Upper lobe of right lung (tissue), 1 donor: ENCODE measurements at places on chromosomes 5 and 9.

GRCh38 chr9:115525111-115526058 is 407.4 kb upstream of the TNC start:
- no peak for DNase-seq

DNA sequence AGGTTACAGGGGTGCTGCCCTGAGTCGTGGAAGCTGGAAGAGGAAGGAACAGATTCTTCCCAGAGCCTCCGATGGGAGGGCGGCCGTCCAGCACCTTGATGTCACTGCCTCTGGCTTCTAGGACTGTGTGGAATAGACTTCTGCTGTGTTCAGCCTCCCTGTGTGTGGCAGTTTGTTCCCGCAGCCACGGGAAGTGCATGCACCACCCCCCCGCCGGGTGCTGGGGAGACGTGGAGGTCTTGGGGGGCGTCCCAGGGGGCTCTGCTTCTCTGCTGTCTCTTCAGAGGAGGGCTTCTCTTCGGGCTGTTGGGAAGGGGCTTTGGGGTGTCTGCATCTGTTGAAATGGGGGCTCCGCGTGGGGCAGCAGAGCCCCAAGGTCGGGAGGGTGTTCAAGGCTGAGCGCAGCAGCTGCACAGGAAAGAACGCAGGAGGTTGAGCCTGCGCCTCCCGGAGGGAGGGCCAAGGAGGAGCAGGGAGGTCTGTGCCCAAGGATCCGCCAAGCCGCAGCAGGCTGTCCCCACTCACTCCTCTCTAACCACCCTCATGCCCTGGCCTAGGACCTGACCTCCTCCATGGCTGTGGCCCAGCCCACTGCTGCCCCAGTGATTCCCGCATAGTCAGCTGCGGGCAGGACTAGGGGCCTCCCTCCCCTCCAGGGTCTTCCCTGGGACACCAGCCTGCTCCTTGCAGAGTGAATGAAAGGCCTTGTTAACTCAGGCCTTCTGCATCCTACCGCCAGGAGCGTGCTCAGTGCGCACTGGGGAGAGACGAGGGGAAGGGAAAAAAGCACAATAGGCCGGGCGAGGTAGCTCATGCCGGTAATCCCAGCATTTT is 45.0 kb downstream of the ROPN1L start:
- no peak for DNase-seq

DNA sequence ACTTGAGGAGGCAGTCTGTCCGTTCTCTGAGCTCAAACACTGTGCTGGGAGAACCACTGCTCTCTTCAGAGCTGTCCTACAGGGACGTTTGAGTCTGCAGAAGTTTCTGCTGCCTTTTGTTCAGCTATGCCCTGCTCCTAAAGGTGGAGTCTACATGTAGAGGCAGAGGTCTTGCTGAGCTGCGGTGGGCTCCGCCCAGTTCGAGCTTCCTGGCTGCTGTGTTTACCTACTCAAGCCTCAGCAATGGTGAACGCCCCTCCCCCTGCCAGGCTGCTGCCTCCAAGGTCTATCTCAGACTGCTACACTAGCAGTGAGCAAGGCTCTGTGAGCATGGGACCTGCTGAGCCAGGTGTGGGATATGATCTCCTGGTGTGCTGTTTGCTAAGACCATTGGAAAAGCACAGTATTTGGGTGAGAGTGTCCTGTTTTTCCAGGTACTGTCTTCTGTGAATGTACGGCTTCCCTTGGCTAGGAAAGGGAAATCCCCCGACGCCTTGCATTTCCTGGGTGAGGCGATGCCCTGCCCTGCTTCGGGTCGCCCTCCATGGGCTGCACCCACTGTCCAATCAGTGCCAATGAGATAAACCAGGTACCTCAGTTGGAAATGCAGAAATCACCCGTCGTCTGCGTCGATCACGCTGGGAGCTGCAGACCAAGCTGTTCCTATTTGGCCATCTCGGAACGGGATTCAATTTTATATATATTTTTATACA is 58.5 kb downstream of the CNTRL start:
- DNase-seq, result peak; percentile 79

- no peak for DNase-seq
Measured at GRCh38 chr5:136629125-136629792, 263.9 kb upstream of the TRPC7 start.

GRCh38 chr5:154646745-154647113 is 108.4 kb upstream of the LARP1 start:
- DNase-seq, result peak; percentile 64

- DNase-seq, result no peak
Measured at GRCh38 chr5:23368393-23368792, 139.0 kb upstream of the PRDM9 start.

- DNase-seq, result no peak
Measured at GRCh38 chr5:38878391-38879077, 32.7 kb downstream of the OSMR start.

- no peak for DNase-seq
Measured at GRCh38 chr5:11398728-11399127, 505.5 kb downstream of the CTNND2 start.

GRCh38 chr5:179319741-179320281 is 25.4 kb downstream of the ADAMTS2 start:
- DNase-seq, result peak; percentile 51

DNA sequence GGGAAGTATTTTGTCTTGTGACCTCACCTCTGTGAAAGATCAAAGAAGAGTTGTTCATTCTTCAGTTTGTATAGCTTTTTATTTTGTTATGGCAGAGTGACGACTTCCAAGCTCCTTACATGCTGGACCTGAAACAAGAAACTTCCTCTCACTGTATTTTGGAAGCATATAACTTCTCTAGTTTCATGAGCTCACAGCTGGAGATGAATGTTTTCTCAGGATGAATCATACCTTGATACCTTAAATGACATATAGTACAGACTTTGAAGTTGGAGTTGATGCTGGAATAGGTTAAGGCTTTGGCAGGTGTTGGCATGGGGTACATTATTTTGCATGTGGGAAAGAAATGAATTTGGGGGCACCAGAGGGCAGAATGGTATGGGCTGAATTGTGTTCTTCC is 112.5 kb downstream of the SLC25A46 start:
- no peak for DNase-seq

DNA sequence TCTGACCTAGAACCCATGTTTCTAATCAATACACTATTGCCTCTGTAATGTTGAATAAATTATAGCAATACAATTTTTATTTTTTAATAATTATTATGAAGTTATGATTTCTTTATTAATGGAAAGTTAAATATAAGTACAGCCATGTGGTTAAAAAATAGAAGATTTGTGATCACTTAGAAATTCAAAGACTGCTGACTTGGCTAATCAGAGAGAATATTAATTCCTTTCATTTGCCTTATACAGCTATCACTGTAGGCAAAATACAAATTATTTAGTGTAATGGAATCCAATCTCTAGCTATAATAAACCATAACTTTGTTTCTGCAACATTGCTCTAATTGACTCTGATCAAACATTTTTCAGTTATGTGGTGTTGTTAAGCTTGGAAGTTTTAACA is 255.0 kb upstream of the TAS2R1 start:
- DNase-seq, result no peak

GRCh38 chr9:136264031-136264430 is 18.4 kb upstream of the QSOX2 start:
- DNase-seq, result no peak

DNA sequence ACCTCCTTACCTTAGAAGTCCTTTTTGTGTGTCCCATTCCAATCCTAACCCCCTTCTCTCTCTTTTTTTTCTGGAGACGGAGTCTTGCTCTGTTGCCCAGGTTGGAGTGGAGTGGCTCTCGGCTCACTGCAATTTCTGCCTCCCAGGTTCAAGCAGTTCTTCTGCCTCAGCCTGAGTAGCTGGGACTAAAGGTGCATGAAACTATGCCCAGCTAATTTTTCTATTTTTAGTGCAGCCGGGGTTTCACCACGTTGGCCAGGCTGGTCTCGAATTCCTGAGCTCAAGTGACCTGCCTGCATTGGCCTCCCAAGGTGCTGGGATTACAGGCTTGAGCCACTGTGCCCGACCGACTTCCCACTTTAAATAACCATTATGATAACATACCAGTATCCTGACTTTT is 17.5 kb downstream of the TMEM38B start:
- no peak for DNase-seq

- DNase-seq, result no peak
Measured at GRCh38 chr9:91500509-91501014, 76.9 kb upstream of the NFIL3 start.
